ENCODE measurements at places on chromosomes 16 and 17.

DNA sequence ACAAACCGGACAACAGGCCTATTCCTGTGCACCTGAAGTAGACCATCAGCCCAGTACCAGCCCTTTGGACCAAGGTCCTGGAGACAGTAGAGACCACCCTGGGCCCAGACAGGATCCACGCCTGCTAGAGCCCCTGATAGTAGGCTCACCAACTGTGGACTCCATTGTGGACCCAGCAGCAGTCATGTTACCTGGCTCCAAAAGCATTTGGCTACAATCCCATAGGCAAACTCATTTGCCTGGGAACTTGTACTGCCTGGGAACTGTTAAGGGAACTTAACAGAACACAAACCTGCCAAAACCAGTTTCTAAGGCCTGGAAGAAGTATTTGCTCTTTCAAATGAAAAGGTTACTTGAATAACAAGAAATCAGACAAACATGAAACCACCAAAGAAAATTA, 10.0 kb upstream of the ACSM1 start:
- no peak for DNase-seq

DNA sequence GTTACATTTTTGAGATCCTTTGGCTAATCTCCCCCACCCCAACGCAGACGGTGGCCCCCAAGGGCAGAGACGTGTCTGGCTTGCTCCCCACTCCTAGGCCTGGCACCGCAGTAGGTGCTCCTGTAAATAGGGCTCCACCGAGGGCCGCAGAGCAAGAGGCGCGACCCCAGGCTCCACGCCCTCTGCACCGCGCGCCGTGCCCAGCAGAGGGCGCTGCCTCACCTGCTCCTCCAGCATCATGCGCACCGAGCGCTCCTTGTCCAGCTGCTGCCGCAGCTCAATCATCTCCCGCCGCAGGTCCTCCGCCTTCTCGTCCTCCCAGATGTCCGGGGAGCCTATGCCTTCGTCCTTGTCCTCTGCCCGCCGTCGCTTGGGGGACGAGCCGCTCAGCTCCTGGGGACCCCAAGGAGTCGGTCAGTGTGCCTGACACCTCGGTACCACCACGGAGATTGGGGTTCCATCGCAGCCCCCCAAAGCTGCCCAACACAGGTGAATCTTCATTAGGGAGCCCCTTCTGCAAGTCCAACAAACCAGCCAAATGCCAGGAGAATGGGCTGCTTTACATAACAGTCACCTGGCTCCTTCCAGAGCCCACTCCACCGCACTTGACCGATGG, 11.2 kb downstream of the TFAP4 start:
- peak; percentile 52 for DNase-seq

GRCh38 chr17:57518587-57519581, 226.2 kb downstream of the CCDC182 start:
- no peak for DNase-seq

- DNase-seq = no peak
Measured at GRCh38 chr17:71035226-71035625, 865.9 kb downstream of the KCNJ2 start.

DNA sequence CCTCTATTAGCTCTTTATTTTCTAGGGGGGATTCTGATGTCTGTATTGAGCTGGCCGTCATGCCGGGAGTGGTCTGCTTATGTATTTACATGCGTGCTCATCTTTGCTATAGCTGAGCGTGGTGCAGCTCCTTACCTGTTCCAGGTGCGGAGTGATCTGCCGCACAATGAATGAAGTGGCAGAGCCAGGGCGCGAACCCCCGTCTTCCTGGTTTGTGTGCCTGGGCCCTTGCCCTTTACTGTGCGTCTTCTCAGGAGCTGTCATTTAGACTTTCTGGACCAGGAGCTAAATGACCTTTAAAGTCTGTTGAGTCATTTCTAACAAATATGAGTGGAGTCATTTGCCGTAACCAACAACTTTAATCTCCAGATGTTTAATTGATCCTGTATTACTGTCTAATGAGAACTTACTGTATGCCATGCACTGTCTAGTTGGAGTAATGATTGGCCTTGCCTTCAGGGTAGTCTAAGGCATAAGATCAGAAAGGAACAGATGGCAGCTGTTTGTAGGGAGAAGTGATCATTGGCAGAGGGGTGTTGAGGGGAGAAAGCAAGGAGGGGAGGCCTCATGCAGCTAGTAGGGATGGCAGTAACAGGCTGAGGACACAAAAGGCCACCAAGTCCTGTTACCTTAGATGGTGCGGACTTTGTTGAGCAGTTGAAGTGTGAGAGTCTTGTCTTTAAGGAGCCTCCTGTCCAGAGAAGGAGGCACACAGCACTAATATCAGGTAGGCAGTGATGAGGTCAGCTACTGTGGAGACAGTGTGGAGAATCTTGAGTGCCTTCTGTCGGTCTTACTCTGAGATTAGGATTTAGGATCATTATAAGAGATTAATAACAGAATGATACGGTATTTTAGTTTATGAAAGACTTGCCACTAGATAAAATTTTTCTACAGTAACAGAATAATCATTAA, 53.9 kb downstream of the USP10 start:
- DNase-seq = no peak

DNA sequence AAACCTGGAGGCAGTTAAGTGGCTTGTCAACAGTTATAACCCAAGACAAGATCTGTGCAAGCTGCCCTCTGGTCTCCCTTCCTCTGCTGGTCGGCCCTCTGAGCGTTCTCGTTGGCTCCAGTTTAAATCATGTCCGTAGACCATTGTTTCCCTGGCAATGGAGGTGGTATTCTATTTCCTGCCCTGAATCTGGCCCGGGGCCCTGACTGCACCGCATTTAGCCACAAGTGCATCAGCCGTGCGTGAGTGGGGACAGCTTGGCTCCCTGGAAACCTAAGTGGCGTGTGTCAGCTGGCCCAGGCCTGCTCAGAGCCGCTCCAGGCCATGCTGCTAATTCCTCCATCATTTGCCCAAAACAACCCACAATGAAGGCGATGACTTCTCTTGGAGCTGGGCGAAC, 15.0 kb upstream of the MYLK3 start:
- DNase-seq = no peak

GRCh38 chr16:27413956-27414355, 12.0 kb downstream of the IL21R start:
- no peak for DNase-seq

- no peak for DNase-seq
Measured at GRCh38 chr17:15663176-15663575, 20.9 kb downstream of the TRIM16 start.

- peak; percentile 93 for DNase-seq
Measured at GRCh38 chr17:32877164-32877764, 340 bp upstream of the MYO1D start.

DNA sequence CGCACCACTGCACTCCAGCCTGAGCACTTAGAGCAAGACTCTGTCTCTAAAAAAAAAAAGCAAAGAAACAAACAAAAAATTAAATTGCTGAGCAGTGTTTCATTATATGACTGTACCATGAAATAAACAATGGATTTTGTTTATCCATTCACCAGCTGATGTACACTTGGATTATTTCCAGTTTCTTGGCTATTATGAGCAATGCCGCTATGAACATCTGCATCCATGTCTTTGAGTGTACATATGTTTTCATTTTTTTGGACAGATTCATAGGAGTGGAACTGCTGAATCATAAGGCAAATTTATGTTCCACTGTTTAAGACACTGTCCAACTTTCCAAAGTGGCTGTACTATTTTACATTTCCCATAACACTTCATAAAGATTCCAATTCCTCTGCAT, 8.0 kb downstream of the RNF157 start:
- no peak for DNase-seq

- peak; percentile 72 for DNase-seq
Measured at GRCh38 chr16:89324056-89325010, 106.8 kb downstream of the ZNF778 start.

GRCh38 chr16:67539271-67539670, 10.6 kb downstream of the RIPOR1 start:
- no peak for DNase-seq

- no peak for DNase-seq
Measured at GRCh38 chr16:8374586-8375231, 215.6 kb downstream of the TMEM114 start.

DNA sequence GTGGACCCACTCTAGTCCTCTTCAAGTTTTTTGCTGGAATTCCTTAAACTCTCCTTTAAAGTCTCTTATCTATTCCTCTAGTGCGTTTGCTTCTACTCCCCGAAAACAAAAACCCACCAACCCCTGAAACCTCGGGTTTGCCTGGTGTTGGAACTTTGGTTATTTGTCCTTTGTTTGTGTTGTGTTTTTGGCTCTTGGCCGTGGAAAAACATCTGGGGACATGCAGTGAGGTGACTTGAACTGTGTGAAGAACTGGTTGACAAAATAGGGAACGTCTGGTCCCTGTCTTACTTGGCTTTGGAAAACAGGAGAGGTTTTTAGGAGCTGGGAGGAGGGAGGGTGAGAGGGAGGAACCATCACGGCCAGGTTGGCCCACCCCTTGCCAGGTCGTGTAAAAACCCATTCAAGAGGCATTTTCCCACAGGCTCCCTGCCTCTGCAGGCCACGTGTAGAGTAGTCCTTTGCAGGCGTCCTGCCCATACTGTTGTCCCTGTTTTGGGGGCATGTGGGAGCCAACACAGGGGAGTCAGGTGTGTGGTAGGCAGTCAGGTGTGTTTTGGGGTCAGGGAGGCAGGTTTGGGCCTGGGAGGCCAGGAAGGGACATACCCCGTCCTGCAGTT, 169.3 kb downstream of the RAB11FIP4 start:
- DNase-seq = no peak

- no peak for DNase-seq
Measured at GRCh38 chr17:82108961-82109475, 11.0 kb upstream of the FASN start.

- DNase-seq = no peak
Measured at GRCh38 chr16:87165151-87165550, 152.0 kb downstream of the C16orf95 start.

- DNase-seq = peak; percentile 67
Measured at GRCh38 chr16:88505405-88506082, 52.5 kb downstream of the ZFPM1 start.

- DNase-seq = no peak
Measured at GRCh38 chr17:12839042-12839441, 49.7 kb downstream of the ARHGAP44 start.

GRCh38 chr17:27809555-27809954, 9.2 kb upstream of the NOS2 start:
- no peak for DNase-seq

GRCh38 chr17:74990581-74991105, 3.2 kb downstream of the CDR2L start:
- no peak for DNase-seq

DNA sequence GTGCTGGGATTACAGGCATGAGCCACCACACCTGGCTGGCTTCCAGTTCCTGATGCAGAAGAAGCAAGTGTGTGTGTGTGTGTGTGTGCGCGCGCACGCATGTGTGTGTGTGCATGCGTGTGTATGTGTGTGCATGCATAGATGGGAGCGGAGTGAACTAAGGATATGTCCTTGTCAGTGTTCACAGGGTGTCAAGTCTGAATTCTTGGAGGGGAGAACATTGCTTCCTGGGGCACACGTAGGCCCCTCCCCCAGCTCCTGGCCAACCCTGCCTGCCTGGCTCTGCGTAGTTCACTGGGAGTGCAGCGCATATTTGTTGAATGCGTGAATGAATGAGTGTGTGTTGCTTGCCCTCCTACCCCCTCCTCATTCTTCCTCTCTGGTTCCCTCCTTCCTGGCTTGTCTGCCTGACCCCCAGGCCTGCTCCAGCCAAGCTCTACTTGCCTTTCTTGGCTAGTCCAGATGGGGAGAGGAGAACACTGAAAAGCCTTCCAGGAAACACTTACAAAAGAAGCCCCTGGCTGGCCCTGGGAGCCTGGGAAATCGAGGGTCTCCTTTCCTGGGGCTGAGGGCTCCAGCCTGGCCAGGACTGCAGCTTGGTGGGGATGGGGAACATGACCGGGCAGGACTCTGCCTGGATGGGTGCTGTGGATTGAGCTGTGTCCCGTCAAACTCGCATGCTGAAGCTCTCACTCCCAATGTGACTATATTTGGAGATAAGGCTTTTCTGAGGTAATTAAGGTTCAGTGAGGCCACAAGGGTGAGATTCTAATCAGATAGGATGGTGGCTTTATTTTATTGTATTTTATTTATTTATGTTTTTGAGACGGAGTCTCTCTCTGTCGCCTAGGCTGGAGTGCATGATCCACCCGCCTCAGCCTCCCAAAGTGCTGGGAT, 27.9 kb downstream of the IGFBP4 start:
- DNase-seq = no peak

DNA sequence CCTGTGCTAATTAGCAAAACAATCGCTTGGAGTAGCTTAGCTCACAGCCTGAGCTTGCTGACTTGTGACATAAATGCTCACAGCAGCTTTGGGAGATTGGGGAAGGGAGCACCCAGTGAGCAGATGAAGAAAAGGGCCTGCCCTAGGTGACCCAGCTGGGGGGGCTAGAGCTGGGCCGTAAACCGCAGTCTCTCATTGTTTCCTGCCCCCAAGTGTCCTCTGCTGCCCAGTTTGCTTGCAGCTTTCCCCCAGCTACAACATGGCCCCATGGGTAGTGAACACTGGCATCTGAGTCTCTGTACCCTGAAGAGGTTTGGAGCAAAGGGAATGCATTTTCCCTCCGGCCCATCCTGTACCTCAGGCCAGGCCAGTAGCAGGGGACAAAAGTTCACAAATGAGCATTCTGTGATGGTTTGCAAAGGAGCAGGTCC, 349.4 kb downstream of the SLC39A11 start:
- DNase-seq = no peak

DNA sequence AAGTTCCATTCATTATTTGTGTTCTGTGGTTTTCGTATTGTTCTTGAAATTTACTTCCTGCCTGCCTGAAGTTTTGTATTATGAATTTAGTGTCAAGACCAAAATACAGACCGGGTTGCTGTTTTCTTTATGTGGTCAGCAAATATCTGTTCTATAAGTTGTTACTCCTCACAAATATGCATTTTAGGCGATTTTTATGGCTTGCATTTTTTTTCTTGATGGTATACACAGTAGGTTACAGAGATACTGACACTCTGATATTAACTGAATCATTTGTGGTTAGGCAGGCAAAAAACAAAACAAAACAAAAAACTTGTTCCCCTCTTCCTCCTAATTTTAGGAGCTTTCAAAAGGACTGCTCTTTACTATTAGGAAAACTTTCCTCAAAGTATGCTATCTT, 52.6 kb downstream of the BCAS3 start:
- DNase-seq = no peak

DNA sequence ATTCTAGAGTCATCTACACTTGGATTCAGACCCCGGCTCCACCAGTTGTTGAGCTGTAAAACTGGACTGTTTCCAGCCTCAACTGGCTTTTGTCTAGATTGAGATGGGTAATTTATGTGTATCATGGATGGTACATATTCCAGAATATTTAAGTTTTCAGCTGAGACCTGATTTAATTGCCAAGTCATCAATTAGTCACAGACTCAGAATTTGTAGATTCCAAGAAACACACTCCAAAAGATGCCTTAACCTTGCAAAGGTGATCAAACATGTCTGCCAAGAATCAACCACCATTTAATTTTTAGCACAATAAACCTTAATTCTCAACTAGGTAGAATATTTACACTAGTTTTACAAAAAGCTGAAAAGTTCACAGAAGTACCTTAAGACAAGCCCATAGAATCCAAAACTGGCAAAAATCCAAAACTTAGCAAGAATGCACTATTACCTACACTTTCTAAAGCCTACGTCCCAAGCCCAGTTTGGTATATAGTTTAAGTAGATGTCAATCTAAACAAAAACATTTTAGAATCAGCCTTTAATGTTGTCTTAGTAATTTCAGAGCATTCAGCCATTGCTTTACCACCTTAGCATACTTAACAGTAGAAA, 17.7 kb downstream of the SIAH1 start:
- no peak for DNase-seq

- DNase-seq = no peak
Measured at GRCh38 chr17:72950242-72950931, 142.1 kb downstream of the SLC39A11 start.

GRCh38 chr17:50831471-50831928, 3.9 kb upstream of the WFIKKN2 start:
- no peak for DNase-seq
